ENCODE measurements at places on chromosomes 3 and 15.
A peak's percentile ranks its signal among the peaks of the same experiment; 100 is the strongest.

DNA sequence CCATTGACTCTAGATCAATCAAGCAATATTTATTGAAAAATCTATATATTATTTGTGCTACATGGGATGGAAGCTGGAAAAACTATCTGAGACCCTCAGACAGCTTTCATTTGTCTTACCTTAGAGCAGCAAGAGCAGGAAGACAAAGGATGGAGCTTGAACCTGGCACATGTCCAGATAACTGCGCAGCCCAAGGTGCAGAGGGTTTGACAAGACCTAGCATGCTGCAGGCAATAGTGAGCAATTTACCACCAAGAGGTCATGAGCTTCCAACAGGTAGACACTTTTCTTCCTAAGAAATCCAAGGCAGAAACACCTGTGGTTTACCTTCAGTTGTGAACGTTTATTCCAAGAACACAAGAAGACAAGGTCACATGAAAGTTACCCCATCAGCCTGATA, 214.7 kb upstream of the NECTIN3 start:
- no peak for DNase-seq

- no peak for DNase-seq
These were observed 79.7 kb upstream of the PRR20G start for GRCh38 chr3:127367593-127367992.

DNA sequence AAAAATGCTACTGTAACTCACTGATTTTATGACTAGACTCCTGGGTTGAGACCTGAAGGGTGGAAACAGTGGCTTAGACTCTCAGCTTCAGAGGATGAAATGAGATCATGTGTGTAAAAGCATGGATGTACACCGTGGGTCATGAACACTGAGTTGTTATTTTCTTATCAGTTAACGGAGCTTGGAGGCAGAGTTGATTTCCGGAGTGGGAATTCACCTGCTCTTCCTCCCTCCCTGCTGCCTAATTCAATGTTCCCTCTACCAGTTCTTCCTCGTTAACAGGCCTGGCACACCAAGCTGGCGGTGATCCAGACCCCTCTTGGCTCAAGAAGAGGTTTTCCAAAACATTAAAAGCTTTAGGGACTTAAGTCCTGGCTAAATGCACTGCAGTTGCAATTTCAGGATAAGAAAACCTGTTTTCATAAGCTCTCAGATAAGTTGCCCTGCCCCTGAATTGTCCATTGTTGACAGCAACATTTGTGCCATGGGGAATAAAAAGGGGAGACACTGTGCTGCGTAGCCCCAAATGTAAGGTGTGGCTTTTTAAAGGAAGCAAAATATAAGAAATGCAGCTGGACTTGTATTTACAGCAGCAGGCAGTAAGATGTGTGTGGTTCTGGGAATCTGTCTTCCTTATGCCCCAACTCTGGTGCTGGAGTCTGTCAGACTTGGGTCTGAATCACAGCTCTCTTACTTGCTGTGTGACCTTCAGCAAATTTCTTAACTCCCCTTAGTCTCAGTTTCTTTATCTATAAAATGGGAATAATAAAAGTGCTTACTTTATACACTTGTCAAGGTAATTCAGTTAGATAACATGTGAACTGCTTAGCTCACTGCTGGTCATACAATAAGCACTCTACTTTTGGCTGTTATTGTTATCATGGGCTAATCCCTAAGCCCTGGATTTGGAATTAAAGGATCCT, 9.9 kb downstream of the PDIA5 start:
- DNase-seq = peak; percentile 89

DNA sequence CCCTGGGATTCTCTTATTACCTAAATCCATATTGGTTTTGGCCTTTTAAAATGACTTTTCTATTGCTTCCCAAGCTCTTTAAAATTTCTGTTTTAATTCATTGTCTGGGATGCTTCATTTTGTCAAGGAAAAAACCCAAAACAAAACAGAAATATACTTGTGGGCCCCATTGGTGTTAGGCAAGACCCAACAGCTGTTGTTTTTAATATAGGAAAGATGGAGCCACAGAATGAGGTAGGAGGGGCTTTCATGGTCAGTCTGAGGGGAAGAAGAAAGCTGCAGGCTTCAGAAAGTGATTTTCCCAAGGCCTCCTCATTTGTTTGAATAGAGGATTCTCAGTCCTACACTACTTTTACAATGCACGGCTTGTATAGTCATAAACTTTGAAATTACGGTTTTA, 180.5 kb downstream of the MCTP2 start:
- DNase-seq = no peak

GRCh38 chr15:94247789-94248638, 16.7 kb downstream of the MCTP2 start:
- no peak for DNase-seq

DNA sequence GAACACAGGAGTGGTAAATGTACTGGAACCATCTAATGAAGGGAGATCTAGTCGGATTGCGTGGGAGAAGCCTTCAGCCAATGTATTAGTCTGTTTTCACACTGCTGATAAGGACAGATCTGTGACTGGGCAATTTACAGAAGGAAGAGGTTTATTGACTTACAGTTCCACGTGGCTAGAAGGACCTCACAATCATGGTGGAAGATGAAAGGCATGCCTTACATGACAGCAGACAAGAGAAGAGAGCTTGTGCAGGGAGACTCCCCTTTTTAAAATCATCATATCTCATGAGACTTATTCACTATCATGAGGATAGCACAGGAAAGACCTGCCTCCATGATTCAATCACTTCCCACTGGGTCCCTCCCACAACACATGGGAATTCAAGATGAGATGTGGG, 17.0 kb downstream of the HRG start:
- no peak for DNase-seq

DNA sequence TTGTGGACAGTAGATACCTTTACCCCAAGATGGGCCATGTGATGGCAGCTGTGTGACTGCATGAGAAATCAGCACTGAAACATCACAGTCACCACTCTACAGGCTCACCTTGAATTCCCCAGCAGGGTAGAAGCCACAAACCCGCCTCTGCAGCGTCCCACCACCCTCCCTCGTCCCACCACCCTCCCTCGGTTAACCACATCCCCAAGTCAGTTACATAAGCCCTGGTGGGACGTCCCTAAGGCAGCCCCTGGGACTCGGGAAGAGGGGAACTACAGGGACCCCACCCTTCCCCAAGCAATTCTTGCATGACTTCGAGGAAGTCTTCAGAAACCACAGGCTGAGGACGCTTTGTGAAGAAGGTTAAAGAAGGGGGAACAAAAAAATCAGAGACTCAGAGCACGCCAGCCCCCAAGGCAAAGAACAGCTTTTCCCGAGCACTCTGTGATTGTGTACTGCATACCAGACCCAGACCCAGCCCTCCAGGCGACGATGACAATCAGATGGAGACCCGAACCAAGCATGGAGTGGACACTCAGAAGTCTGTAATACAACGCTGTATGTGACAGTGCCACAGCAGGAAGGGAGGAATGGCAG, 60.5 kb downstream of the SH3BP5 start:
- peak; percentile 80 for DNase-seq

DNA sequence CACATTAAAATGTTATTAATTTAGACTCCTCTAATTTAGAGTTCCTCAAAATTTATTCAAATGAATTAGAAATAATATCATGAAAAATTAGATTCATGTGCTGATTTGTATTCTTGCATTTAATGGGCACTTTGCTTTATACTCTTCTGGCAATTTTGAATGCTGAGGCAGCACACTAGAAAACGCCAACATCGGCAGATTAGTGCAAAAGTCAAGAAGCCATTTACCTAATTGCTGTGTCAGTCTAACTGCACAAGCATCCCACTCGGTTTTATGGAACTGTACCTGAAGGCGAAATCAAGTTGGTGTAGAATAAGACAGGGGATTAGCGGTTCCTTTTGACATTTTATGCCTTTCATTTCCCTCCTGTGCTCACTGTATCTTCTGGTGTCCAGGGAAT, 382.0 kb downstream of the ROBO2 start:
- DNase-seq = no peak

DNA sequence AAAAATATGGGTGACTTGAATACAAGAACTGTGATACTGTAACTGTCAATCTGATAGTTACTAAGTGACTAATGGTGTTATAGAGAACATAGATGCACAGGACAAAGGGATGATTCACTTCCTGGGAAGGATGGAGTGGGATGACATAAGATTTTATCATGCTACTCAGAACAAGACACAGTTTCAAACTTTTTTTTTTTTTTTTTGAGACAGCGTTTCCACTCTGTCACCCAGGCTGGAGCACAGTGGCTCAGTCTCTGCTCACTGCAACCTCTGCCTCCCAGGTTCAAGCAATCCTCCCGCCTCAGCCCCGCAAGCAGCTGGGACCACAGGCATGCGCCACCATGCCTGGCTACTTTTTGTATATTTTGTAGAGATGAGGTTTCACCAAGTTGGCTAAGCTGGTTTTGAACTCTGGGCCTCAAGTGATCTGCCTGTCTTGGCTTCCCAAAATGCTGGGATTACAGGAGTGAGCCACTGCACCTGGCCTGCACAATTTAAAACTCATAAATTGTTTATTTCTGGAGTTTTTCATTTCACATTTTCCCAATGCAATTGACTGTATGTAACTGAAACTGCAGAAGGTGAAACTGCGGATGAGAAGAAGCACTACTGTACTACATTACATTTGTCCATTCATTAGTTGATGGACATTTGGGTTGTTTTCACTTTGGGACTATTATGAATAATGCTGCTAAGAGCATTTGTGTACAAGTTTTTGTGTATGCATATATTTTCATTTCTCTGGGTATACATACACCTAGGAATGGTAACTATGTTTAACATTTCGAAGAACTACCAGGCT, 40.6 kb downstream of the ADIPOQ start:
- DNase-seq = no peak

- no peak for DNase-seq
These were observed 12.9 kb upstream of the CEMIP start for GRCh38 chr15:80766275-80766674.

DNA sequence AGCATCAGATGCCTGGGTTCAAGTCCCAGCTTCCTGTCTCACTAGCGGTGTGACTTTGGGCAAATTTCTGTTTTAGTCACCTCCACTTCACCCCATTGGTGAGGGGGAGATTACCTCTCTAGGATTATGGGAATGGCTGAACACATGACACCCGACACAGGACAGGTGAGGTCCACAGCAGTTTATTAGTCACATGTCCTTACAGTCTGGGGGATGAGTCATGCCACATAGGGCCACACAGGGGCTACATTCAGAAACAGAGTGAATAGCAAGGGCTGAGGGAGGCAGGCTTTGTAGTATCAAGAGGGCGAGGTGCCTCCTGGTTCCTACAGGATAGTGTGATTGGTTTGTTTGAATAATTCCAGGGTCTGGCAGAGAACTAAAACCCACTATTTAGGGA, 15.2 kb upstream of the ITGA11 start:
- no peak for DNase-seq

GRCh38 chr3:147372525-147373027, 33.8 kb downstream of the ZIC4 start:
- no peak for DNase-seq

- no peak for DNase-seq
These were observed 21.7 kb upstream of the UTS2B start for GRCh38 chr3:191352014-191352413.

GRCh38 chr3:161560008-161560637, 63.5 kb downstream of the OTOL1 start:
- peak; percentile 63 for DNase-seq

- no peak for DNase-seq
These were observed 104.9 kb downstream of the NSUN3 start for GRCh38 chr3:94167796-94168195.

DNA sequence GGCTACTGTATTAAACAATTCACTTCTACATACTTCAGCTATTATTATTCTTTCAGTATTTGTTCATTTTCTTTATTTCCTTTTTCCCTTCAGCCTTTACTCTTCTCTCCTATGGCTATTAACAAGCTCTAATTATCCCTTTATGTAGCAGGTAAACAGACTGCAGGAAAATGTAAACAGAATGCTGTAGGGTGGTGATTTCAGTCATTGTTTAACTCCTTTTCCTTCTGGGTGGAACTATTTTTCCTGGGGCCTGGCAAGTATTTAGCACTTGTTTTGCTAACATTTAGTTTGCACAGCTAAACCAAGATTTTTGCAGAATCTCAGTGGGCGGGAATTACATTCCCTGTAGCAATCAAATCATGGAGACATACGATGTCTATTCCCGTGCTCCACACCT, 14.4 kb downstream of the RARB start:
- no peak for DNase-seq

- no peak for DNase-seq
These were observed 37.8 kb upstream of the HCLS1 start for GRCh38 chr3:121698476-121698875.

DNA sequence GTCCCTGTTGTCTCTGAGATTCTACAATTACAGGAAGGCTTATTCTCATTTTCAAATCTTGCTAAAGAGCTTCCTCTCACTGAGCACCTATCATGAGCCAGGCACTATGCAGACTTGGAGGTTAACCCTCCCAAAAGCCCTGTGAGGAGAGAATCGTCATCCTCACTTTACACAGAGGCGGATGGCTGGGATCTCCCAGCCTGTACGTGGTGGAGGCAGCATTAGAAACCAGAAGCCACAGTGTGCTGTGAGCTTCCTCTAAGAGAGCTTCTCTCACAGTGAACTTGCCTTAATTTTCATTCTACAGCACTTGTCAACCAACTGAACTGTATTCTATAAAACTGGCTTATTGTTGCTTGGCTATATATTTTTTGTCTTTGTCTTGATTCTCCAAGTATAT, 6.1 kb upstream of the DGKG start:
- DNase-seq = no peak

DNA sequence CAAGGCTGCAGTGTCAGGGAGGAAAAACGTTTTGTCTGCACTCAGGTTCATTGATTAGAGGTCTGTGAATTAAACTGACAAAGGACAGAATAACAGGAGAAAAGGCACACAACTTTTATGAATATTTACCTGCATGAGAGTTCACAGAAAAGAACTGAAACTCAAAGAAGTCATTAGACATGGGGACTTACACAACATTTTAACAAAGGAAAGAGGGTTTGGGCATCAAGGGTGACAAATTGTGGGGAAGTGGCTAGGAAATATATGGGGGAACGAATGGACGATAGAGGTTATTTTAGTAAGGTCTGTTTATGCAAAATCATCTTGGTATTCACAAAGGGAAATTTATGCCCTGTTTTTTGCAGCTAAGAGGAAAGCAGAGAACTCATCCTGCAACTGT, 65.6 kb upstream of the C15orf39 start:
- no peak for DNase-seq

GRCh38 chr15:78320183-78320582, 20.0 kb upstream of the CRABP1 start:
- no peak for DNase-seq

- no peak for DNase-seq
These were observed 193.3 kb downstream of the CD47 start for GRCh38 chr3:107897471-107898061.

DNA sequence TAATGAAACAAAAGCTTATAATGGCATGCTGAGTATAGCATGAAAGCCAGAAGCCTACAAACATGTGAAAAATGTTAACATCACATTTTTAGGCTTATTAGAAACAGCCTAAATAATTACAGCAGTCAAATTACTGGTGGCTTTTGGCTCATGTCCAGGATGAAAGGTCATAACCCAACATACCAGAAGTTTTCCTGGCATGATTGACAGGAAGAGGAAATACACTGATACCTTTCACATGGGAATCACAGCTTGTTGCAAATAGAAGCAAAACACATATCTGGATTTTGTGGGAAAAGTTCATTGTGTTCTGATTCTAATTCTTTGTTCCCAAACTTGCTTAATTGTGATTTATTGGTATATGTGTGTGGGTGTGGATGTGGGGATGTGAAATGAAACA, 393.5 kb upstream of the ARRDC4 start:
- DNase-seq = no peak
